ENCODE measurements at places on chromosomes 12 and 14.
A peak's percentile ranks its signal among the peaks of the same experiment; 100 is the strongest.

- no peak for DNase-seq
Measured at GRCh38 chr12:121439715-121440114, 39.8 kb downstream of the RNF34 start.

DNA sequence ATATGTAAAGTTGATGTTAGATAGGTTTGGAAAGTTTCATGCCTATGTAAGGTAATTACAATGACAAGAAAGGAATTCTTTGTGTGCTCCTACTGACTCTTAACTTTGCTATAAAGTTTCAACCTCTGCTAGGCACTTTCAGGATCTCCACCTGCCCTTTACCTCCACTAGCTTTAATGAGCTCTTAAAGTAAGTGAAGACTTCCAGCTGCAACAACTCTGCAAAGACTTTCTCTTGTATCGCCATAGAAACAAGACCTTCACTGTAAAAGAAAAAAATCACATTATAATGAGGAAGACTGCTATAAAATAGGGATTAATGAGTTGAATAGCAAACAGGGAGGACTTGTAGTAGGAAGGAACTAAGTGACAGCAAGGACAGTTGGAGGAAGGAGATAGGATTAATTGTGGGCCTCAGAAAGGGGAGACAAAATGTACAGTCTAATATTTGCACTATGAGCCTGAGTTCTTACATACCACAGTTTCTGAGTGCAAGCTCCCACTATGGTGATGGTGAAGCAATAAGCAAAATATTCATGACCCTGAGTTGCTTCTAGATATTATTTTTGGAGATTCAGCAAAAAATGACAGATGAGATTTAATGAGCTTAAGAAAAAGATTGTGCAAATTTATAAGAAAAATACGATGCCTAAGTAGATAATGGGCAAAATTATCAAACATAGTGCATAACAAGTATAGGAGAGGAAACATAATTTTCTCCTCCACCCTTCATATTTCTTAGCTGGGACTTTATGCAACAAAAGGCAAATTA lies 66.7 kb downstream of the DHRS2 start:
- DNase-seq = no peak

- no peak for DNase-seq
Measured at GRCh38 chr14:100701314-100701713, 25.4 kb upstream of the DLK1 start.

GRCh38 chr14:71555654-71556559 lies 376.3 kb upstream of the RGS6 start:
- no peak for DNase-seq

DNA sequence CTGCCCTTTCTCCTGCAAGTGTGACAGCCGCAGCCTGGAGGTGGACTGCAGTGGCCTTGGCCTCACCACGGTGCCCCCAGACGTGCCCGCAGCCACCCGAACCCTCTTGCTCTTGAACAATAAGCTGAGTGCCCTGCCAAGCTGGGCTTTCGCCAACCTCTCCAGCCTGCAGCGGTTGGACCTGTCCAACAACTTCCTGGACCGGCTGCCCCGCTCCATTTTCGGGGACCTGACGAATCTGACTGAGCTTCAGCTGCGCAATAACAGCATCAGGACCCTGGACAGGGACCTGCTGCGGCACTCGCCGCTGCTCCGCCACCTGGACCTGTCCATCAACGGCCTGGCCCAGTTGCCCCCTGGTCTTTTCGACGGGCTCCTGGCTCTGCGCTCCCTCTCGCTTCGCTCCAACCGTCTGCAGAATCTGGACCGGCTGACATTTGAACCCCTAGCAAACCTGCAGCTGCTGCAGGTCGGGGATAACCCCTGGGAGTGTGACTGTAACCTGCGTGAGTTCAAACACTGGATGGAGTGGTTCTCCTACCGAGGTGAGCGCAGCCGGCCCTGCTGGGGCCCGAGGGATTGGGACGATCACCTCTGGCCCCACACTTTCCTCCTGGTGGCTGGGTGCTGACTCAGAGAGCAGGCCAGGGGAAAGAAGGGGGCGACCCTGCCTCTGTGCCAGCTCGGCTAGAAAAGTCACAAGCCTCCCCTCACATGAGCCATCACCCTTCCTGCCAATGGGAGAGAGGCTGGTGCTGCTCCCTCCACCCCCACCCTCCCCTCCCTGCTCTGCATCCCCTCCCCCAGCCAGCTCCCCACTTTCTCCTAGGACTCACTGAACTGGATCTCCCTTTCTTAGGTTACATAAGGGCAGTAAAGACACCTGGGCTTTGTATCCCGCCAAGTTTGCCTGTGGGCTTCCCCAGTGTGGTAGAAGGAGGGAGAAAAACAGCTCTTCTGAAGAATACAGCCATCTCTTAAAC lies 10.9 kb downstream of the LRTM2 start:
- DNase-seq = no peak

DNA sequence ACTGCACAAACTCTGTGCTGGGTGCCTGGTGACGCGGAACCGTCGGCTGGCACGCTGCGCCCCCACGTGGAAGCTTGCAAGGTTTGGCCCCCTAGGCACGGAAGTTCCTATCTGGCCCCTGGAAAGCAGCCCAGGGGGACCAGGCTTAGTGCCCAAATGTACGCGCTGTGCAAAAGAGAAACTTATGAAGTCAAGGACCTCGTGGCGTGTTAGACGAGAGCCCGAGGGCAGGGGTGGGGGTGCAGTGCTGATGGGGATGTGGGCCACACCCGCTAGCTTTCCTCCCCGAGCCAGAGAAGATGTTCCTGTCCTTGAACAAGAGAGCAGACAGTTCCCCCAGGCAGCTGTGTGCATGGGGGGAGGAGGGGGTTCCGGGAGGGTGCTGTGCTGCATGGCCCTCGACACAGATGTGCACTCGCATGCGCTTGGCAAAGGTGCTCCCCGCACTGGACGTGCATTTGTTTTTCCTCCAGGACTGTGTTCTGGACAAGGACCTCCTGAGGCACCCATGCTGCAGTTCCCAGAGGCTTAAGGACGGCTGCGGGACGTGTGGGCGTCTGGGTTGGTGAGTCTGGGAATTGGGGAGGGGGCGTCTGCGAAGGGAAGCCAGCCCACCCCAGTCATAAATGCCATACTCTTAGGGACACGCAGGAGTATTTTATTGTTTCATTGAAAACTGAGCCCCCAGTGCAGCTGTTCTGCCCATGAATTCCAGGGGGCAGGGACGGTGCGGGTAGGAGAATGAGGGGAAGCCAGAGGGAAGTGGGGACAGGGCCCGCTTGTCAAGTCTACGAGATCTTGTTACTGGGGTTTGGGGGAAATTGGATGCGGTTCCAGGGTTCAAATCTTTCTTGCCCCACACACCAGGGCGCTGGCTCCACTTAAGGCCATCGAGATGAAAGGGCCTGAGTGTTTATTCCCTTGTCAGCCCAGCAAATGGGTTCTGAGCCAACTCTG lies 80.0 kb downstream of the NTF3 start:
- DNase-seq = no peak

- peak; percentile 53 for DNase-seq
Measured at GRCh38 chr12:57865084-57865751, 18.7 kb upstream of the CTDSP2 start.

GRCh38 chr14:22143363-22143762 lies 445.7 kb downstream of the DAD1 start:
- DNase-seq = no peak

GRCh38 chr12:76997011-76997780 lies 68.2 kb downstream of the E2F7 start:
- no peak for DNase-seq

DNA sequence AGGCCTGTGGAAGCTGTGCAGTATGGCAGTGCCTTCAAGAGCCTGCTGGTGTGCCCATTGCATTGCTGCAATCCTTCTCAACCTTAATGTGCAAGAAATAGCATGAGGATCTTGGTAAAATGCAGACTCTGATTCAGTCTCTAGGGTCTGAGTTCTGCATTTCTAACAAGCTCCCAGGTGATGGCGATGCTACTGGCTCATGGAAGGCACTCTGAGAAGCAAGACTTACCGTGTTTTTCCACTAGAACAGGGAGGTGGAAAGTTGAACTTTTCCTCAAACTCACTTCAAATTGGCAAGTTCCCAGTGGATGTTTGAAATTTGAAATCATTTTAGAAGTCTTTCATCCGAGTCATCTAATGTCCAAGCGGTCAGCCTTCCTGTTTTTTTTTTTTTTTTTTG lies 55.5 kb downstream of the MYRFL start:
- peak; percentile 56 for DNase-seq

GRCh38 chr14:101410126-101410525 lies 151.2 kb upstream of the DIO3 start:
- DNase-seq = no peak

- no peak for DNase-seq
Measured at GRCh38 chr12:26520869-26521268, 312.1 kb downstream of the ITPR2 start.

- peak; percentile 31 for DNase-seq
Measured at GRCh38 chr12:22284871-22285270, 49.6 kb downstream of the ST8SIA1 start.

GRCh38 chr14:58912287-58912686 lies 274.5 kb downstream of the DACT1 start:
- DNase-seq = no peak

GRCh38 chr12:126358806-126359205 lies 1293.6 kb downstream of the AACS start:
- no peak for DNase-seq

- peak; percentile 28 for DNase-seq
Measured at GRCh38 chr12:108193917-108194316, 64.8 kb downstream of the WSCD2 start.

GRCh38 chr12:19910681-19911080 lies 457.7 kb upstream of the PDE3A start:
- no peak for DNase-seq

All from Kasumi-1 (cell line).